ENCODE measurements at places on chromosomes 11 and 22.

- no peak for DNase-seq
- no peaks in the 10 kb centered on the region for H3K36me3 ChIP-seq
- H3K4me3 ChIP-seq = no peak overlapping the region
These were observed 10.1 kb upstream of the NAALAD2 start for GRCh38 chr11:90124371-90124770.

DNA sequence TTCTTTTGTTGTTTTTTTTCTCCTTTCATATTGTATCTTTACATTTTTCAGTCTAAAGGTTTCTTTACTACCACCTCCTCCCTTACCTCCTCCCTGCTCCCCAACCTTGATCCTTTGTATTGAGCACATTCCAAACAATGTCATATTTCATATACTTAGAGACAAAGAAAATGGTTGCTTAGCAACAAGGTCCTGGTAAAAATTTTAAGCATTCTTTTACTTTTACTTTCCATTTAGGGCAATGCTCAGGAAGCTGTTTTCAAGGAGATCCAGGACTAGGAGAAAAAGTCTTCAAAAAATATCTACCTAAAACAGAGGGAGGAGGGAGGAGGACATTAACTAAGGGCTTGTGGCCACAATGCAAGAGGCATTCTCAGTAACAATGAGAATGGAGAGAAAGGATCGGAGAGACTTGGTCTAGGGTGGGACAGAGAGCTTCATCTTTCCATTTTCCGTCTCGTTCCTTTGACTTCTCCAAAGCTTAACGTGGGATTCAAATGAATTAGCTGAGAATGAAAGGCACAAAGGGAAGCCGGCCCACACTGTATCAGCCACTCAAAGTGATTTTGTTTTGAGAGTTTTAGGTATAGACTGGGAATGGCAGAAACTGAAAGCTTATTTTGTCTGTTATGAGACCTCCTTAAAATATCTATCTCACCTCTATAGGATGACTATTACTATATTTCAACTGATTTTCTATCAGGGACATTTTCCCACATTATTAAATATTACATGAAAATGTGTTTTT lies 455.7 kb downstream of the RAB38 start:
- no peaks in the 10 kb centered on the region for H3K27me3 ChIP-seq
- H3K4me3 ChIP-seq = no peak overlapping the region
- H3K36me3 ChIP-seq = no peaks in the 10 kb centered on the region
- H3K27ac ChIP-seq = no peak overlapping the region
- DNase-seq = no peak

- no peaks in the 10 kb centered on the region for H3K27me3 ChIP-seq
- H3K36me3 ChIP-seq = no peaks in the 10 kb centered on the region
- no peaks in the 10 kb centered on the region for H3K4me1 ChIP-seq
- H3K27ac ChIP-seq = no peak overlapping the region
- no peak for DNase-seq
These were observed 200.9 kb downstream of the AASDHPPT start for GRCh38 chr11:106278391-106278790.

DNA sequence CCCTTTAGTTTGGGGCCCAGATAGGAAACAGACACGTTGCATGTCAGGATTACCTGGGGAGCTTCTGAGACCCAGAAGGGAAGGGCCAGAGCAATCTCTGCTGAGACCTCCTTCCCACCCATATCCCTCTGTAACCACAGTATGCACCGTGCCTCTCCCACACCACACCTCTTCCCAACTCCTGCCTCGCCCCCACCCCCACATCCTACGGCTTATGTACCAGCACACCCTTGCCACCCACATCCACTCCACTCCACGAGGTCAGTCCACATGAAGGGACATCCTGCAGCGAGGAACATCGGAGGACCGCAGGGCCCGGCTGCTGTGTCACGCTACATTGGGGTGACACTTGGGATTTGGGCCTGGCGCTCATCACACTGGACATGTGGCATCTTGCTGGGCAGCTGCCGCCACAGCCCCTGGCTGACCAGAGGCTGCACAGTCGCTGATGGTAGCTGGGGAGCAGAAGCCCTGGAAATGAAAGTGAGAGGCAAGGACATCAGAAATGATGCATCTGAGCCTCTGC lies 118.3 kb upstream of the LMO1 start:
- peaks cover 2% of the 10 kb centered on the region for H3K27me3 ChIP-seq
- no peak overlapping the region for H3K27ac ChIP-seq
- no peak overlapping the region for H3K4me3 ChIP-seq
- H3K36me3 ChIP-seq = no peaks in the 10 kb centered on the region
- H3K4me1 ChIP-seq = no peaks in the 10 kb centered on the region

- H3K4me1 ChIP-seq = no peaks in the 10 kb centered on the region
- H3K27me3 ChIP-seq = peaks cover 4% of the 10 kb centered on the region
- no peak for DNase-seq
- H3K27ac ChIP-seq = no peak overlapping the region
These were observed 23.2 kb downstream of the SHISAL1 start for GRCh38 chr22:44289414-44290171.

- no peak for DNase-seq
- peaks cover 18% of the 10 kb centered on the region for H3K4me1 ChIP-seq
- no peaks in the 10 kb centered on the region for H3K36me3 ChIP-seq
- H3K27ac ChIP-seq = no peak overlapping the region
- no peak overlapping the region for H3K4me3 ChIP-seq
These were observed 5.0 kb downstream of the PHLDB1 start for GRCh38 chr11:118612378-118612777.

- peaks cover 7% of the 10 kb centered on the region for H3K4me1 ChIP-seq
- no peak for DNase-seq
- no peak overlapping the region for H3K27ac ChIP-seq
- no peak overlapping the region for H3K4me3 ChIP-seq
These were observed 38.3 kb upstream of the CEP295 start for GRCh38 chr11:93623179-93623578.

DNA sequence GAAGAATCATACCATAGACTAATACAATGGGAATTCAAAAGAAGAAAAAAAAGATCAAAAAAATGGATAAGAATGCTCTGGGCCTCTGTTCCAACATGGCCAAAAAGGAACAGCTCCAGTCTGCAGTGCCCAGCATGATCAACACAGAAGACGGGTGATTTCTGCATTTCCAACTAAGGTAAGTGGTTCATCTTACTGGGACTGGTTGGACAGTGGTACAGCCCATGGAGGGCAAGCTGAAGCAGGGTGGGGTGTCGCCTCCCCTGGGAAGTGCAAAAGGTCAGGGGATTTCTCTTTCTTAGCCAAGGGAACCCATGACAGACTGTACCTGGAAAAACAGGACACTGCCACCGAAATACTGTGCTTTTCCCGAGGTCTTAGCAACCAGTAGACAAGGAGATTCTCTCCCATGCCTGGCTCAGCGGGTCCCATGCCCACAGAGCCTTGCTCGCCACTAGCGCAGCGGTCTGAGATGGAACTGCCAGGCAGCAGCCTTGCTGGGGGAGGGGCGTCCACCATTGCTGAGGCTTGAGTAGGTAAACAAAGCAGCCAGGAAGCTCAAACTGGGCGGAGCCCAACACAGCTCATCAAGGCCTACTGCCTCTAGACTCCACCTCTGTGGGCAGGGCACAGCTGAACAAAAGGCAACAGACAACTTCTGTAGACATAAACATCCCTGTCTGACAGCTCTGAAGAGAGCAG lies 428.4 kb downstream of the MN1 start:
- H3K4me3 ChIP-seq = no peak overlapping the region
- no peaks in the 10 kb centered on the region for H3K27me3 ChIP-seq
- no peaks in the 10 kb centered on the region for H3K4me1 ChIP-seq
- no peaks in the 10 kb centered on the region for H3K36me3 ChIP-seq
- H3K27ac ChIP-seq = no peak overlapping the region

DNA sequence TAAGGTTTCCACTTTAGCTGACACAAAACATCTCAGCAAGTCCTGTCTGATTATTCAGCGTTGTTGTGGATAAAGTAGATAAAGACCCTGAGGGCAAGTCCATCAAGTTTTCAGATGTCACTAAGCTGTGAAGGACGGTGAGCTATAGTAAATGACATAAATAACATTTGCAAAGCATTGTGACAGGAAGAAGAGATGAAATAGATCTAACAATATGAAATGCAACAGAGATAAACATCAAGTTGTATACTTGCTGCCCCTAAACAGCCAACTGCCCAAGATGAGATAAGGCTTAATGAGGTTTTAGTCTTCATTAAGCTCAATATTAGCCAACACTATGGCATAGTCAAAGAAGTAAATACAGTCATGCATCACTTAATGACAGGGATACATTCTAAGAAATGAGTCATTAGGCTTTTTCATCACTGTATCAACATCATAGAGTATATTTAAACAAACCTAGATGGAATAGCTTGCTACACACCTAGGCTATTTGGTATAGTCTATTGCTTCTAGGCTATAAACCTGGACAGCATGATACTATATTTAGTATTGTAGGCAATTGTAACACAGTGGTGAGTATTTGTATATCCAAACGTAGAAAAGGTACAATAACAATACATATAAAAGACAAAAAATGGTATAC lies 625.1 kb upstream of the ANO5 start:
- DNase-seq = no peak
- H3K27me3 ChIP-seq = no peaks in the 10 kb centered on the region
- H3K4me3 ChIP-seq = no peak overlapping the region
- H3K27ac ChIP-seq = no peak overlapping the region

DNA sequence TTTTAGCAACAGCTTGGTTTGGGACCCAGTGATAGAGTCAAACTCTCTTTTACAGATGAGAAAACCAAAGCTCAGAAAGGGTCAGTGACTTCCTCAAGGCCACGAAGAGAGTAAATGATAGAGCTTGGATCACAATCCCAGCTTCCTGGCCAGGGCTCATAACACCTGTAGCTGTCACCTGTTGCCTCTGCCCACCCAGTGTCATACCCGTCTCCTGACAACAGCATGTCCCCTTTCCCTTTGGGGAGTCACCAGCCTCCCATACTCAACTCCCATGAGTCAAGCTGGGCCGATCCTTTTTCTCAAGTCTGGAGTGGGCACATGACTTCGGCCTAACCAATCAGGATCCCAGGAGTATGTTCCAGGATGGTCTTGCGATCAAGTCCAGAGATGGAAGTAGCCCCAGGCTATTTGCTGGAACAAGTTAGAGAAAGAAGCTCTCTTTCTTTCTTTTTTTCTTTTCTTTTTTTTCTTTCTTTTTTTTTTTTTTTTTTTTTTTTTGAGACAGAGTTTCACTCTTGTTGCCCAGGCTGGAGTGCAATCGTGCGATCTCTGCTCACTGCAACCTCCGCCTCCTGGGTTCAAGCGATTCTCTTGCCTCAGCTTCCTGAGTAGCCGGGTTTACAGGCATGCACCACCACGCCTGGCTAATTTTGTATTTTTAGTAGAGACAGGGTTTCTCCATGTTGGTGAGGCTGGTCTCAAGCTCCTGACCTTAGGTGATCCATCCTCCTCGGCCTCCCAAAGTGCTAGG lies 27.8 kb upstream of the MYH9 start:
- DNase-seq = no peak
- H3K27ac ChIP-seq = no peak overlapping the region
- no peaks in the 10 kb centered on the region for H3K36me3 ChIP-seq
- H3K4me1 ChIP-seq = peaks cover 13% of the 10 kb centered on the region
- H3K4me3 ChIP-seq = no peak overlapping the region

GRCh38 chr11:128886406-128887124 lies 4.6 kb upstream of the KCNJ5 start:
- no peak overlapping the region for H3K27ac ChIP-seq
- H3K36me3 ChIP-seq = no peaks in the 10 kb centered on the region
- H3K4me3 ChIP-seq = no peak overlapping the region
- H3K27me3 ChIP-seq = peaks cover 70% of the 10 kb centered on the region
- peaks cover 2% of the 10 kb centered on the region for H3K4me1 ChIP-seq

DNA sequence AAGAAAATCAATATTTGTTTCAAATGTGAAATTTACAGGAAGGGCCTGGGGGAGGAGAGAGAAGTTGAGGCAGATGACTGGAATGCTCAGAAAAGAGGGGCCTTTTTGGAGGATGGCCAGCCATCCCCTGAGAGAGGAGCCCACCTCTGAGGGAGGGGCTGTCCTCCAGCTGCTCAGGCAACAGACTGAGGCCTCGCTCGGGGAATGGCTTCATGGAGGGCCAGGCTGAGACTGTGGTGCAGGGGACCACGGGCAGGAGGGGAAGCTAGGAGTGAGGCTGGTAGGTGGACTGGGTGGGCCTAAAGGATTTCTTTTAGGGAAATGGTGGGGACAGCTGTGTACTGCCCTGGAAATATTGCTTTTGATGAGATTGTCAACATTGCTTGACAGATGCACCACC lies 73.5 kb upstream of the CADM1 start:
- no peaks in the 10 kb centered on the region for H3K27me3 ChIP-seq
- DNase-seq = no peak
- no peaks in the 10 kb centered on the region for H3K36me3 ChIP-seq
- H3K27ac ChIP-seq = no peak overlapping the region
- no peaks in the 10 kb centered on the region for H3K4me1 ChIP-seq
- no peak overlapping the region for H3K4me3 ChIP-seq

DNA sequence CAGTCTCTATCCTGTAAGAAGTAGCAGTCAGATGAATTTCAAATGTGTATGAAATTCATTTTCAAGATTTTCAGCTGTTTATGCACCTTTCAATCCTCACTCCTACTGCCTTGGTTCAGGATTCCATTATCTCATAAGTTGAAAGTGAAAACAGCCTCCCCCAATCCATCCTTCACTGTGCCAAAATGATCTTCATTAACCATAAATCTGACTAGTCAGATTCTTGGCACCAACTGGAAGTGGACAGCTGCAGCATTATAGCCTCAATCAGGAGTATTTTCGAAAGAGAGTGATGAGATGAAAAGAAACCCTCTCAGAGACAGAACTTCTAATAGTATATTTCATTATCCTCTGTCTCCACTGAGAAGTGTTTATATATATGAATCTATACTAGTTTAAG lies 365.3 kb upstream of the PDGFD start:
- DNase-seq = no peak
- no peaks in the 10 kb centered on the region for H3K4me1 ChIP-seq
- no peaks in the 10 kb centered on the region for H3K36me3 ChIP-seq
- H3K27ac ChIP-seq = no peak overlapping the region

- no peak for DNase-seq
- peaks cover 10% of the 10 kb centered on the region for H3K4me1 ChIP-seq
- no peak overlapping the region for H3K27ac ChIP-seq
- H3K4me3 ChIP-seq = no peak overlapping the region
These were observed 26.4 kb downstream of the MYEOV start for GRCh38 chr11:69320326-69320725.

DNA sequence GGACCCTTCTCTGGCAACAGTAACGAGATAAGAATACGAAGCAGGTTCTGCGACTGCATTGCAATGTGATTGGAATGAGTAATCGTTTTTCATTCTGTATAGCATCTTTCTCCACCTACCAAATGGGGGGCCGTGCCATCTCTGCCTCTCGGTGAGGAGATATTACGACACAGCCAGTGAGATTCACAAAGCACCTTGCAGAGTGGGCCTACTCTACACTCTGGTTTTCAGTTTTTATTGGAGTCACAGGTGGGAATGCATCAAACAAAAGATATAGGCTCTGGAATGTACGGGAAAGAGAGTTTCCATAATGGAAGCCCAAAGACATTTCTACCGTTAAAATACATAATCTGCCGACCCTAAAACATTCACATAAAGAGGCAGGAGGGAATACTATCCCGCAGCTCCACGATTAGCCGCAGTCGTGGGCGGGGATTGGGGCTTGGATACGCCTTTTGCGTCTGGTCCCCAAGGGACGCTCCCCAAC lies 423 bp upstream of the RTN3 start:
- peak overlapping the region; percentile 89 for H3K4me3 ChIP-seq
- no peak for DNase-seq
- no peaks in the 10 kb centered on the region for H3K36me3 ChIP-seq
- H3K4me1 ChIP-seq = peaks cover 23% of the 10 kb centered on the region
- H3K27me3 ChIP-seq = peaks cover 6% of the 10 kb centered on the region
